NCI-H69 (cell line): ENCODE measurements at places on chromosomes 5 and 9.
A peak's percentile ranks its signal among the peaks of the same experiment; 100 is the strongest.

GRCh38 chr5:20536341-20536740 lies 548.3 kb upstream of the CDH18 start:
- no peak for DNase-seq

DNA sequence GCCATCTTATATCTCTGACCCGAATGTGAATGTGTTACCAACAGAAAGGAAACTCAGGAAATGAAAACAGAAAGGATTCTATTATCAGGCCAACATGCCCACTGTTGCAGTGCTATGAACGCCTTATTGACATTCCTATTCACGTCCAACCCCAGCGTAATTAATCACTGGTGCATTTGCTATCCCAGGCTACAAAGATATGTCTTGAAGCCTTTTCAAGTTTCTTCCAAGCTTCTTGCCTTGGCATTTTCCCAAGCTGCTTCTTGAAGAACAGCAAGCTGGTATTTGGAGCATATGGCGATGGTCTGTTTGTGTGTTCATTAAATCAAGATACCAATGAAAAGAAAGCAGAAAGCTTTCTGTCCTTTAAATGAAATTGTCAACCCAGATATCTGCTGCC lies 579.2 kb upstream of the ZNF462 start:
- no peak for DNase-seq

- peak; percentile 65 for DNase-seq
These were observed 7.6 kb downstream of the NTRK2 start for GRCh38 chr9:84677080-84677479.

- DNase-seq = no peak
These were observed 48.0 kb downstream of the EPB41L4A start for GRCh38 chr5:112371067-112371466.

GRCh38 chr5:119897537-119898370 lies 268.4 kb downstream of the FAM170A start:
- DNase-seq = peak; percentile 23

- DNase-seq = no peak
These were observed 81.2 kb downstream of the ADAMTS12 start for GRCh38 chr5:33810491-33811120.

DNA sequence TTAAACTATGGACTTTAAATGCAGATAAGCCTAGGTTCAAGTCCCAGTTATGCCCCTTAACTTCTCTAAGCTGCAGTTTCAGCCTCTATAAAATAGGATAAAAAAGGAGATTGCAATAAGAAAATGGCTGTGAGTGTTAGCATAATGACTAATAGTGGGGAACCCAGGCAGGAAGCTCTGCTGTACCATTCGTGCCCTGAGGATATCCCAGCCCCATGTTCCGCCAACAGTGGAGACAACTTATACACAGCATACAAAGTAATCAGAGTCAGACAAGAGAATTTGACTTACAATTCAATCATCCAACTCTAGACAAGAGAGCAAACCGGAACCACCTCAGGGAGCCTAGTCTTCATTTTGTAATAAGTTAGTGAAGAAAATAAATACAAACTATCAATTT lies 141.5 kb upstream of the FSTL4 start:
- peak; percentile 67 for DNase-seq

GRCh38 chr5:38686658-38687057 lies 130.2 kb upstream of the LIFR start:
- no peak for DNase-seq

DNA sequence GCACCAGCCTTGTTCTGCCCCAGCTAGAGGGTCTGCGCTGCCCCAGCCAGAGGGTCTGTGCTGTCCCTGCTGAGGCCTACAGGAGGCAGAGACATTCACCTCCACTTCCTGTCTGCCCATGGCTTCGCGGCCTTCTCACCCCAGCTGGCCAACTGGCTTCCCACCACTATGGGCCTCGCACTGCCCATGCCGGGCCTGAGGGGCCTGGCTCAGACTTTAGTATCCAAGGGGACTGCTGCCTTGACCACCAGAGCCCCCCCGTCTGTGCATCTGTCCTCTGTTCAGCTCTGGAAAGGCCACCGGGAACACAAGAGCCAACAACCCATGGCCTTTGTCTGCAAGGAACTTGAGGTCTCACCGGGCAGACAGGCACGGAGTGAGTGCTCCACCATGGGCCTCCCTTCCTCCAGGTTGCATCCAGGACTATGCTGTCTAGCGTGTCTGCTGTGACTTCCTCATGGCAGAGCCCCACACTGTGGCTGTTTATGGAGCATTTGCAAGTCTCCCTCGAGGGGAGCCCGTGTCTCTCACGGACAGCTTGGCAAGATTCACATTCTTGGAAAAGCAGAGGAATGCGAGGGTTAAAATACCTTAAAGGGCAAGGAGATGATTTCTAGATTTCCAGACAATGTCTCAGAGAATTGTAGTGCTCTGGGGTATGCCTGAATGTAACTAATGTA lies 1.7 kb downstream of the DCANP1 start:
- no peak for DNase-seq

DNA sequence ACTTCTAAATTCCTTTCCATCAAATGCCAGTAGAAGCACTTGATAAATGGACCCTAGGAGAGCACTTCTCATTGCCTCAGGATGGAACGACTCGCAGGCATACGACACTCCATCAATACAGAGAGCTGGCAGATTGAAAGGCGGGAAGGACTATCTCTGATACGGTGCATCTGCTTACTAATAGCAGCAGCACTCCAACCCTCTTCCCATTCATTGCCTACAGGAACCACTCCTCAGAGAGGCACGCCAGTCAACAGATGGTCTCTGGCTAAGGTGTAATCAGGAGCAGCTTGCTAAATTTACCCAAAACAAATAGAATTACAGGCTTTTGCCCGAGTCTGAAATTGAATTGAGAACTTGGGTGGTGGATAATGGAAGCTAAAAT lies 168.1 kb downstream of the EFNA5 start:
- DNase-seq = peak; percentile 99

DNA sequence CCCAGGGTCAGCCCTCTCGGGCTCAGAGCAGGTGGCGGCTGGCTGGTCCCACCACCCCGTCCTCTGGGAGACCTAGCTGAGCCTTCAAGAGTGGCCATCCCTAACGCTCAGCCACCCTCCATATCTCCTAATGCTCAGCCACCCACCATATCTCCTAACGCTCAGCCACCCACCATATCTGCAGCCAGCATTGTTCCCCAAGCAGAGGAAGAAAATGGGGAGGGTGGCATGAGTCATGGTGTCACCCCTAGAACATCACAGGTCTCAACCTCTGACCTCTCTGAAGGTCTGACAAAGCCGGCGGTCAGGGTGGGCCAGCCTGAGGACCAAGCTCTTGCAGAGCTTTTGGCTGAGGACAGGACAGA lies 14.7 kb downstream of the LHX3 start:
- no peak for DNase-seq

DNA sequence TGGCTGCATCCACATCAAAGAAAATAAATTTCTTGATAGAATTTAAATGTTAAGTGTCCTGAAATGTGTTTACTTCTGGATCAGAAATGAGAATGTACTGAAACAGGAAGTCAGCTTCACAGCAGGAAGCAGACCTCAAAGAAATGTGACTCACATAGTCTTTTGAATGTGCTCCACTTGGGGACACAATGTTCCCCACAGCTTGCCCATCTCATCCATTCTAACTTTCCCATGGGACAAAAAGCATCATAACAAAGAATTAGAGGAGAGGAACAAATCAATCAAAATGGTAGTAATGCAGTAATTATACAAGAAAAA lies 85.7 kb downstream of the GRAMD2B start:
- peak; percentile 30 for DNase-seq

- no peak for DNase-seq
These were observed 21.1 kb upstream of the CDC42SE2 start for GRCh38 chr5:131242728-131243255.

DNA sequence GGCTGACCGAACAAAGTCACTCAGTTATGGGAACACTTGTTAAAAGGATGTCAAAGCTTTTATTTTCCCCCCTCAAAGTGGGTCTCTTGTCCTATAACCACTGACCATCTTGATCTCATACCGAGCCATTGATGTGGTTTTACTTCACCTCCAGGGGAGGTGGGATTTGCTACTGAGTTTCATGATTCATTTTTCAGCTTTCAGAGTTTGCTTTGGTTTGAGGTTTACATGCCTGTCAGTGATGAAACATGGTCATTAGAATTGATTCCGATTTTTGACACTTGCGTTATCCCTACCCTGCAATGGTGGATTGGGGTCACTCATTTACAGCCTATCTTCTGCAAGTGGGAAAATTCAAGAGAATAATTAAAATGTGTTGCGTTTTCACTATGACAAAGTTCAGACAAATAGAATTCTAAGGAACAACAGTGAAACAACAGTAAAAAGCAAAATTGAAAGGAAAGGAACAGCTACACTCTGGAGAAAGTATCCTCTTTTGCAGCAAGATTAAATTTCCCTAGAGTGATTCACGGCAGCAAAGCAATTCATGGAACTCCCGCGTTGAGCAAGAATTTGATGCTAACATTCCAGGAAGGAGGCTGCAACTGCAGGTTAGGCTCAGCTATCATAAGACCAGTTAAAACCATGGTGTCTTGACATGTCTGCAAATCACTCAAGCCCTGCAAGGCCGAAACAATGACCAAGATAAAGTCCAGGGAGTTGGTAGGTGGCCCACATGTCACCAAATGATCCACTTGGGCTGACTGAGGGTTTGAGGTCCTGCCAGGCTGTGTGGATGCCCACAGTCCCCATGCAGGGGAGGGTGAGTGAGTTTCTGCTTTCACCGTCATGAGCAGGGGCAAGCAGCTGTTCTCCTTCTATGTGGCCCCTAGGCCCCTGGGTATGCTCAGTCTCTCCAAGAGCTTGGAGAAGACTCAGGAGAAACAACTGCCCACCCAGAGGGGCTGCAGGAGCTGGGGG lies 9.4 kb downstream of the GADD45G start:
- DNase-seq = no peak

GRCh38 chr5:149845601-149846000 lies 99.0 kb downstream of the PDE6A start:
- DNase-seq = no peak

- DNase-seq = peak; percentile 63
These were observed 107.6 kb downstream of the PLPP1 start for GRCh38 chr5:55427157-55427556.

- no peak for DNase-seq
These were observed 149.9 kb upstream of the RUSC2 start for GRCh38 chr9:35340046-35340445.

- peak; percentile 7 for DNase-seq
These were observed 96.9 kb downstream of the SLC1A3 start for GRCh38 chr5:36703245-36703860.

DNA sequence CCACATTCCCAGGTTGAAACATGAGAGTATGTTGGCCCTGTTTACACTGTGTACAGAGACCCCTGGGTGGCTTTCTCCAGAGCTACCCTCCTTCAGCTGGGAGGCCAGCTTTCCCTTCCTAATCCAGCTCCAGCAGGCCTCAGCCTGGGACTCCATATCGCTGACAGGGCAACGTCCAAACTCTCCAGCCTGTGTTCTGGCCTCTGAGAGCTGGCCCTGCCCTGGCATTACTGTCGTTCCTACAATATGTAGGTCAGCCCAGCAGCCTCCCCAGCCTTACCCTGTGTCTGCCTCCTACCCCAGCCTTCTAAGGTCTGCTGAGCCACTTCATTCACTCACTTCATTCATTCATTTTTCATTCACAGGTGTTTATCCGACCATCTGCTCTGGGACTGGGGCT lies 8.3 kb upstream of the EEIG1 start:
- DNase-seq = no peak

GRCh38 chr5:128346038-128346437 lies 192.0 kb downstream of the FBN2 start:
- no peak for DNase-seq

- no peak for DNase-seq
These were observed 10.3 kb downstream of the RUSC2 start for GRCh38 chr9:35500130-35500748.

- DNase-seq = no peak
These were observed 82.1 kb upstream of the IL33 start for GRCh38 chr9:6133346-6134063.

GRCh38 chr9:38670542-38671371 lies 49.2 kb downstream of the FAM240B start:
- DNase-seq = peak; percentile 41

GRCh38 chr5:176626876-176627236 lies 3.5 kb downstream of the SNCB start:
- no peak for DNase-seq

DNA sequence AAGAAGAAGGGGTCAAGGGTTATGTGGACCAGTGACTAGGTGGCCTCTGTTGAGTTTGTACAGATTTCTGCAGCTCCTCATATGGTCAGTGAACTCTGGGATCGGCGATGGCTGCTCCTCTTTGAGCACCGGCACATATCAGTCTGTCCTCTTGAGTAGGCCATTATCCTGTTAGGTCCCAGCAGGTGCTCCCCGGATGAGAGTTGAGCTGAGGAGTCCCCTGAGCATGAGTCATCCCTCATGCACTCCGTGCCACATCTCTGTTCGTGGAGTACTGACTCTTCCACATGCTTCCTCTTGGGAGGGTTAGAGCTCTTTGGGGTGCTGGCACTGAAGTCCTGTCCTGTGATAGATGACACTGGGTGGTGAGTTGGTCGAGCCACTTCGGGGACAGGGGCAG lies 143.7 kb downstream of the PTTG1 start:
- no peak for DNase-seq

DNA sequence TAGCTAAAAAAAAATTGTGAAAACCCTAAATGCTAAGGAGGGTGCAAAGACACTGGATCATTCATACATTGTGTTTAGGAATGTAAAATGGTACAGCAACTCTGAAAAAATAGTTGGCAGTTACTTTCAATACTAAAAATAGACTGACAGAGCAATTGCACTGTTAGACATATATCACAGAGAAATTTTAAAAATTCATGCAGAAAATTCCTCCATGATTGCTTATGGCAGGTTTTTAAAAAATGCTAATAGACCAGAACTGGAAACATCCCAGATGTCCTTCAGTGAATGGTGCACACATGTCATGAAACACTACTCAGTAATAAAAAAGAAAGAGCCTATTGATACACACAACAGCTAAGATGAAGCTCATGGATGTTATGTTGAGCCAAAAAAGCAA lies 349.8 kb upstream of the DAB2 start:
- DNase-seq = no peak

GRCh38 chr9:131474711-131475110 lies 28.0 kb upstream of the POMT1 start:
- DNase-seq = no peak

- no peak for DNase-seq
These were observed 29.9 kb upstream of the MYOT start for GRCh38 chr5:137837491-137838394.

DNA sequence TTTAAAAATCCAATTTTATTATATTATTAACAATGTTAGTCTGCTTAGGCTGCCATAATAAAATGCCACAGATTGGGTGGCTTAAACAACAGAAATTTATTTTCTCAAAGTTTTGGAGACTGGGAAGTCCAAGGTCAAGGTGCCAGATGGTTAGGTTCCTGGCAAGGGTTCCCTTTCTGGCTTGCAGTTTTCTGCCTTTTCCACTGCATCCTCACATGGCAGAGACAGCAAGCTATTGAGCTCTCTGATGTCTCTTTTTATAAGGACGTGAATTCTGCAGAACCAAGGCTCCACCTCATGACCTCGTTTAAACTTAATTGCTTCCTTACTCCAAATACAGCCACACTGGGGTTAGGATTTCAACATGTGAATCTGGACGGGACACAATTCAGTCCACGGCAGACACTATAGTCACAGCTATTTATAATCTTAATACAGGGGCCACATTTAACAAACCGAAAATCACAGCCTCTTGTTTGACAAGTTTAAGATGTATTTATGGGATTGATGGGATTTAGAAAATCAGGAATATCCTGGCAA lies 174.9 kb upstream of the PUM3 start:
- peak; percentile 90 for DNase-seq
